GM20000 (cell line): ENCODE measurements at places on chromosomes 1 and 21.

- peak; percentile 47 for DNase-seq
Measured at GRCh38 chr1:212920246-212920645, 30.1 kb upstream of the VASH2 start.

DNA sequence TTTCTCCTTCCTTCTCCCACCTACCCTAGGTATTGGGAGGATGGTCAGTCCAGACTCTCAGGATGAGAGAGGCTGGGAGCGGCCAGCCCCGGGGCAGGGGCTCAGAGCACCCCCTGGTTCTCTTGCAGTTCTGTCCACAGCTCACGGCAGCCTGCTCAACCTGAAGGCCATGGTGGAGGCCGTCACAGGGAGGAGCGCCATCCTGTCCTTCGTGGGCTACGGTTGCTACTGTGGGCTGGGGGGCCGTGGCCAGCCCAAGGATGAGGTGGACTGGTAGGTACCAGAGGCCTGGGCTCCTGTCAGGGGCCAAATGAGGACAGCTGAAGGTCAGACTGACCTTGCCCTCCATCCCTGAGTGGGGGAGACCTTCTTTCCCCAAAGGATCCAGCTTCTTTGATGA is 4.2 kb downstream of the PLA2G2F start:
- no peak for DNase-seq

GRCh38 chr1:13774121-13774520 is 74.1 kb downstream of the PRDM2 start:
- no peak for DNase-seq

DNA sequence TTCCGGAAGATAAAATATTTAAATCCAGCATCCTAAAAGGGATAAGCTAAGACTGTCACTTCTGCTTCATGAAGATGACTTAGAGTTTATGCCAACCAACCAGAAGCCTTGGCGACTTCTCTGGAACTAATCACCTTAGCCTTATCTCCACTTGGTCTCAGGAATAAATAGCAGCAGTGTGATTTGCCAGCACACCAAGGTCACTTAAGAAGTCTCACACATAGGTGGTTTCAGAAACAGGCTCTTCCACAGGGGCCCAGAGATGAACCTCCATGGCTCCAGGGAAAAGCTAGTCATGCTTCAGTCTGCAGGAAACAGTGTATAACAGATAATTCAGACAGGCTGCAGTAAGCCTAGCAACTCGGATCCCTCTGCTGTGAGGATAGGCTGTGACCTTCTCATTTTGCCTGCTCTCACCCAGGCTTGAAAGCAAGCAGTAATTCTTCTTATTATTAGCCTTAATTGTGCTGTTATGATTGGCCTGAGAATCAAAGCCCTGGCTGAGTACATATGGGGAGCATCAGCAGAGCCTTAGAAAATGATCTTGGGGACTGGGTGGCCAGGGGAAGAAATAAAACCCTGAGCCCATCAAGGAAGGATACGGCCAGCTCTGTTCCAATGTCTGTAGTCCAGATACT is 84.7 kb downstream of the WLS start:
- DNase-seq = no peak

DNA sequence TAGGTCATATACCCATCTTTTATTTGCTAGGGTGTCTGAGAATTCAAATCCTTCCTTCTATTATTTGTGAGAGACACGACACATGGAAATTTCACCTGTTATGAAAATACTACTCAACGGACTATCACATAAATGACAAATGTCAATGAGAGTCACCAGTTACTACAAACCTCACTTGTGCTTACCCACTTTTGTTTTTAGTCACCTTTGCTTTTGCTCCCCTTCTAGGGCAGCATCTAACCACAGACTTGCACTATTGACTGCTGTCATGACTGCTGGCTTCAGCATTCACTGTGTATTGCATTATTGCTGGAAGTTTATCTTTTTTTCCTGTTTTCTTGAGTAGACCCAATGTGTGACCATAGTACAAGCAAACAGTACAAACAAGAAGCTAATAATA is 1048.0 kb downstream of the PLA2G4A start:
- no peak for DNase-seq

DNA sequence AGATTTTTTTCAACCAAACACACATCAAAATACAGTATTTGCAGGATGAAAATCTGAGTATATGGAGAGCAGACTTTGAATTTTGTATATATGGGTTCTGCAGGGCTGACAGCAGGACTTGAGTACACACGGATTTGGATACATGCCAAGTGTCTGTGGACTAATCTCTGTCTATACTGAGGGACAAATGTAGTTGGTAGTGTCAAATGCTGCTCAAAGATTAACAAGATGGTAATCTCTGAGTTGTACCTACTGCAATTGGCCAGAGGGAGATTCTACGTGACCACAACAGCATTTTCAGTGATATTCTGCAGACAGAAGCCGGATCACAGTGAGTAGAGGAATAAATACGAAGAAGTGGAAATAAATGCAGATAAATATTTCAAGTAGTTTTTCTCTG is 43.4 kb downstream of the SHCBP1L start:
- no peak for DNase-seq

DNA sequence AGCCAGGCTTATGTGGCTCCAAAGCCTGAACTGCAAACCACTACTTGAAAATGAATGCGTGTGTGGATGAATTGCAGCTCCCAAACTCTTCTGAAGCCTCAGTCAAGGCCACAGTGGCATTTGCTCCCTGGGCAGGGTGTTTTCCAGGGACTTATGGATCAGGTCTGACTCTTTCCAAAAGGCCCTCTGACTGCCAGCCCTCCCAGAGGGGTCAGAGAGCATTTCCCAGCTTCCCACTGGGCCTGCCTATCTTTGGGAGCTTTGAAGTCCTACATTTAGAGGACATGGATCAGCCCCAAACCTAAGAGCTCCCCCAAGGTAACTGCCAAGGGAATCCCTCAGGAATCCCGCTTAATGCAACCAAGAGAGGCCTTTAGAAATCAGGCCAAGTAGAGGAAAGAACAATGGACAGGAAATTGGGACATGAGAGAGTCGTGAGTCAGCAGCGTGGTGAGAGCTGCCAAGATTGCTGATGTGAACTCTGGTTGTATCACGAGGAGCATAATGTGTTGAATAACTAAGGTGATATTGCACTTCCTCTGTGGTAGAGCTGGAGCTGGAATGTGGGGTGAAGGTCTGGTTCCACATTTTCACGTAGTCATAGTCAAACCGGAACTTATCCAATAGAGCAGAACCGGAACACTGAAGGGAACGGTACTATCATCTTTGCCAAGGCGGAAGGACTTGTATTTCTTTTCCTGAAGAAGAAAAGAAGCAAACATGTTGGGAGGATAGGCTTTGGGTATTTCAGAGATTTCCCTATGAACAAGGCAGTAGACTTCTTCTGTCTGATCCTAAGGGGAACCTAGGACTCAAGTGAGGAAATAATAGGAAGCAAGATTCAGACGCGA is 99.4 kb upstream of the JUN start:
- no peak for DNase-seq

GRCh38 chr1:53591924-53592323 is 132.7 kb downstream of the DMRTB1 start:
- DNase-seq = no peak

DNA sequence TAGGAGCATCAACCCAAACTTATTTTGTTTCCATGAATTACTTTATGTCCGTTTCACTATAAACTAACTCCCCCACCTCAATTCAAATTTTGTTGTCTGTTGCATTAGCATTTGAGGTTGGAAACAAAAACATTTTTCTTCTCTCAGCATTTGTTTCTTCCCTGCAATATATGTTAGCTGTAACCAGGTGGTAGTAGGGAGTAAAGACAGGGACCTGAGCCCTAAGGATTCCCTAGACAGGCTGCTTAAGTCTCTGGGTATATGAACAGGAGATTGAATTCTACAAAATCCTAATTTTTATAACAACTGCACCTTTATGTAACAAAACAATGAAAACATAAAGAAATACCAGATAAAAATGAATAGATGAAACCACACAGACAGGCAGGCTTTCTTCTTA is 242.6 kb downstream of the PAPPA2 start:
- DNase-seq = no peak

DNA sequence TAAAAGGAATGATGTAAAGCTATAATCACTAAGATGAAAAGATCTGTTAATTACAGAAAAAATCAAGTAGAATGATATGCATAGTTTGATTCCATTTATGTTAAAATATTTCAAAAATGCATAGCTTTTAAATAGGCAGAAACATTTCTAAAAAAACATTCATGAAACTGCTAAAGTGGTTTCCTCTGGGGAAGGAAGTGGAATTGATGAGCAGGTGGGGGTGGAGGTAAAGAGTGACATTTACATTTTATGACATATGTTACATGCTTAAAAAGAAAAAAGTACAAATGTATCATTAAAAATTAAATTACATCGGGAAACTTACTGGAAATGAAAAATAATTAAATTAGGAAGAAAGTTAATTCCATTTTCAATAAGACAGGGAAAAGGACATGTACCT is 42.8 kb upstream of the JAK1 start:
- no peak for DNase-seq

- no peak for DNase-seq
Measured at GRCh38 chr1:207787776-207788175, 35.9 kb downstream of the CD46 start.

- DNase-seq = no peak
Measured at GRCh38 chr1:223261914-223262313, 102.1 kb downstream of the SUSD4 start.

DNA sequence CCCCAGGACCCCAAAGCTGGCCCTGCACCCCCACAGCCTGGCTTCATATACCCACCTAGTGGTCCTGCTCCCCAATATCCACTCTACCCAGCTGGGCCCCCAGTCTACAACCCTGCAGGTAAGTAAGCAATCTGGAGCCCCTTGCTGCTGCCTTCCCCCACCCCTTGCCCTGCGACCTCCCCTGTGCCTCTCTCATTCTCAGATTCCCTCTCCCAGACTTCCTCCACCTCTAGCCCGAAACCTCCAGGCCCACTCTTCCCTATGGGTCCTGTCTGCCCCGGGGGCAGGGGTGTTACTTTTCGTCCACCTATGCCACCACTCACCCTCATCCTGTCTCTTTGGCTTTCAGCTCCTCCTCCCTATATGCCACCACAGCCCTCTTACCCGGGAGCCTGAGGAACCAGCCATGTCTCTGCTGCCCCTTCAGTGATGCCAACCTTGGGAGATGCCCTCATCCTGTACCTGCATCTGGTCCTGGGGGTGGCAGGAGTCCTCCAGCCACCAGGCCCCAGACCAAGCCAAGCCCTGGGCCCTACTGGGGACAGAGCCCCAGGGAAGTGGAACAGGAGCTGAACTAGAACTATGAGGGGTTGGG is 2.9 kb downstream of the SHISA4 start:
- no peak for DNase-seq

DNA sequence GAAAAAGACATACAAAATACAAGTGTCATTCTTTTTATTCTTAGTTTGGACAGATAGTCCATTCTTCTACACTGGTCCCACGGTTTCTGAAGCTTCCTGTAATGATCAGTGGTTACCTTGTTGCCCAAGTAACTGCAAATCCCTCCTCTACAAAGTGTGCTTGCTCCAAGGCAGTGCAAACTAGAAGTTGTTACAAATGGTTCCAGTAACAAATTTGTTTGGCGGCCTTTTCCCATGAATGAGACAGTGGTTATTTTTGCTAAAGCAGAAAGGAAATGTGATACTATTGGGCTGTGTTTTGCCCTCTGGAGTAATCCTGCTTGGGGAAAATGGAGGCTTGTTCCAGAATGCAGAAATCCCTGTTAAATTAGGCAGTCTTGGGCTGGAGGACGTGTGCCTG is 8.9 kb downstream of the BACE2 start:
- DNase-seq = no peak

- peak; percentile 97 for DNase-seq
Measured at GRCh38 chr1:2189459-2190425, 4.8 kb downstream of the FAAP20 start.

DNA sequence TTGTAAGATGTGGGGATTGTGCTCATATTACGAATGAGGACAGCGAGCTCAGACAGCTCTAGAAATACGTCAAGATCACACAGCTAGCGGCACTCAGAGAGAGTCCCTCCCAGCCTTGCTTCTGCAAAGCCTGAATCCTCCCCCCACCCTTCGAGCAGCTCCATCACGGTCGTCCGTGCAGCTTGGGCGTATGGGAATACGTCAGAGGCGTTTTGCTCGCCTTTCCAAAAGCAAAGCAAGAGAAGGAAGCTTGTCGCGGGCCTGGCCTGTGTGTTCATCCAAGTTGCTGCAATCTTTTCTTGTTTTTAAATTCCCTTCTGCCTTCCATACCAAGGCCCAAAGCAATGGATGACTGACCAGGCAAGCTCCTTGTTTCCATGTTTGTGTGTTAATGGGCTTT is 125.5 kb upstream of the IRF2BP2 start:
- no peak for DNase-seq

DNA sequence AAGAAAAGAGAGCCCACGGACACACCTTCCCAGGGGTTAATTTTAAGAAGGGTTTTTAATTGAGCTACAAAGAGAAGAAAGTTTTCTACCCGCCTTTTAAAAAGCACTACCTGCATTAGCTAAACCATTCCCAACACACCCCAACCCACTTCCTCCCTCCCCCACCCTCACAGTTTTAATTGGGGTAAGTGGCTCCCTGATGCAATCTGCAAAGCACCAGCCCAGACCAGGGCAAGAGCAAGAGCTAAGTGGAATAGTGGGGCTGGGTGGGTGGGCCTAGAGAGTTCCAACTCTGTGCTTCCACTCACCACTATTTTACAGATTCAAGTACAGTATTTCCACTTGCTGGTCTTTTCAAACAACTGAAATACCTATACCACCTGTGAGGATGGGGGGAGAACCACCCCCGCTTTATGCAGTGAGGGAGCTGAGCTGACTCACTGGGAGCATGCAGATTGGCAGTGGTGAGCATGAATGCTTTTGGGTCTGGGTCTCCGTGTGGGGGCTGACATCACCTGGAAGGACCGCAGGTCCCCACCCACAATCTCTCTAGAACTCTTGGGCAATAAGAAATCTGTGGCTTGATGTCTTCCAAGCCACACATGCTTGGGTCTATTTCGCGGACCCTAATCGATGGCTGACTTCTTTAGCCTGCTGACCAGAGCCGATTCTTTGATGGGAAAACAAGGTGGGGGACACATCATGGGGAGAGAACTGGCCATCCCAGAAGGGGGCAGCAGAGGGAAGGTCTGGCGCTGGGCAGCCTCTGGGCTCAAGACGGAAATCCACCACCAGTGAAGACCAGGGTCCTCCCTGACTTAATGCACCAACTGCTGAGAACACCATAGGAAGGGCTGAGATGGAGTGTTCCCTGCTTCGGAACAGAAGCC is 95.5 kb downstream of the SSBP3 start:
- DNase-seq = peak; percentile 48
